ENCODE measurements at places on chromosomes 11 and 22.
A peak's percentile ranks its signal among the peaks of the same experiment; 100 is the strongest.

GRCh38 chr11:57735619-57736298, 5.5 kb upstream of the SELENOH start:
- DNase-seq = no peak

DNA sequence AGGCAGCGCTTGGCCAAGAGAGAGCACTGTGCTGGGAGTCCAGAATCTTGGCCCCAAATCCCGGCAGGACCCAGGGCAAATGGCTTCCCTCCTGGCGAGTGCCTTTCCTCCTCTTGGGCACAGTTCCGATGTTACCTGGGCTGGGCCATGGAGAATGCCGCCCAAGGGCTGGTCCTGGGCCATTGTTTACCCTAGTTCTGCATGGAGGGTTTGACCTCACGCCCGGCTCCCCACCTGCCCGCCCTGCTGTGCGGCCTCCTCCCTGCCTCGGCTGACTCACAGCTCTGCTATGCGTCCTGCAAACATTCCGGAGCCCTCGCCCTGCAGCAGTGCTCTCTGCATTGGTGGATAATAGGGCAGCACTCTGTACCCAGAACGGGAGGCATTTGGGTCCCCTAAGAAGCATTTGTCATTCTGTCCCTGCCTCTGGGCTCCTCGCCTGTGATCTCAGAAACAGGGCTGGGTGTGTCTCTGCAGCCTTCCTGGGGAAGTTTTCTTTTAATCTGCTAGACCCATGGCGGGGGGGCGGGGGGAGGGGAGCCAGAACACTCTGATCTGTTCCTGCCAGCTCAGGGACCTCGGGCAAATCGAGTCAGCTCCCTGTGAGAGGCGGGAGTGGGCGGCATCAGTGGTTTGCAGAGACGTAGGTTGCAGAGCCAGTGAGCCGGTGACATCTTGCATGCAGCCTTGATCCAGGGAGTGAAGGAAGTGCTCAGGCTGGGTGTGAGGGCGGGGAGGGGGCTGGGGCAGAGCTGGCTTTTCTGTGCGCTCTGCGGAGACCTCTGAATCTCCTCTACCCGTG, 32.9 kb upstream of the SMIM38 start:
- peak; percentile 52 for DNase-seq

DNA sequence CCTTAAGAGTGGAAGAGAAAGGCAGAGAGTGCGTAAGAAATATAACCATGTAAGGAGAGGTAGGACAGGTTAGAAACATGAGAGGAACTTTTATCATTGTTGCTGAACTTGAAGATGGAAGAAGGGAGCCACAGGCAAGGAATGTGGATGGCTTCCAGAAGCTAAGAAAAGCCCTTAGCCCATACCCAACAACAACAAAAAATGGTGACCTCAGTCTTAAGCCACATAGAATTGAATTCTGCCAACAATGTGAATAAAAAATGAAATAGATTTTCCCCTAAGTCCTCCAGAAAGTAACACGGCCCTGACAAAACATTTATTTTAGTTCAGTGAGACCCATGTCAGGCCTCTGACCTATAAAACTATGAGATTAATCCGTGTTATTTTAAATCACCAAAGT, 767.3 kb downstream of the FAM181B start:
- no peak for DNase-seq

DNA sequence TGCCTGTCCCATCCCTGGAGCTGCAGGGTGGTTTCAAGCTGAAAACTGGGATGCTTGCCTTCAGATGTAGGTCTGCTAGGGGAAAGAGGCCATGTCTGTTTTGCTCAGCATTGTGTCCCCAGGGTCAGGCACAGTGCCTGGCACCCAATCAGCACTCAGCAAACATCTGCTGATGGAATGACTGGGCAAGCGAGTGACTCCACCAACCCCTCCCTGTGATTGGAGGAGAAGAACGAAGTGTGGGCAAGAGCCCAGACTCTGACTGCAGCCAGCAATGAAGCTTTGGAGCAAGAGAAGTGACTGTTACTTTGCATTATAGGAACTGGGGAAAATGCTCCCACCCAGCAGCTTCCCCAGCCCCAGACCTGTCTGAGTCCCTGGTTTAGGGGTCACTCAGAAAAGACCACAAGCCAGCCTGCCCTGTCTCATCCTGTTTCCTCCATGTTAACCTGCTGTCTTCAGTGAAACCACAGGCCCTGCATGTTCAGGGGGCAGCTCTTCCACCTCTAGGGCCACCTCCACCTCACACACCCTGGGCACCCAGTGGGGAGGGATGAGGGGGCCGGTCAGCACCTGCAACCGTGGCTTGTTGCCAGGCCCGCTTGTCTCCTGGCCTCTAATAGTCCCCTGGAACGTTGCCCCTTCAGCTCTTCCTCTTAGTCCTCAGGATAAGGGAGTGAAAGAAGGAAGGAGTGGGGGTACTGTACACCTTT, 147.4 kb downstream of the TRIM29 start:
- DNase-seq = no peak

DNA sequence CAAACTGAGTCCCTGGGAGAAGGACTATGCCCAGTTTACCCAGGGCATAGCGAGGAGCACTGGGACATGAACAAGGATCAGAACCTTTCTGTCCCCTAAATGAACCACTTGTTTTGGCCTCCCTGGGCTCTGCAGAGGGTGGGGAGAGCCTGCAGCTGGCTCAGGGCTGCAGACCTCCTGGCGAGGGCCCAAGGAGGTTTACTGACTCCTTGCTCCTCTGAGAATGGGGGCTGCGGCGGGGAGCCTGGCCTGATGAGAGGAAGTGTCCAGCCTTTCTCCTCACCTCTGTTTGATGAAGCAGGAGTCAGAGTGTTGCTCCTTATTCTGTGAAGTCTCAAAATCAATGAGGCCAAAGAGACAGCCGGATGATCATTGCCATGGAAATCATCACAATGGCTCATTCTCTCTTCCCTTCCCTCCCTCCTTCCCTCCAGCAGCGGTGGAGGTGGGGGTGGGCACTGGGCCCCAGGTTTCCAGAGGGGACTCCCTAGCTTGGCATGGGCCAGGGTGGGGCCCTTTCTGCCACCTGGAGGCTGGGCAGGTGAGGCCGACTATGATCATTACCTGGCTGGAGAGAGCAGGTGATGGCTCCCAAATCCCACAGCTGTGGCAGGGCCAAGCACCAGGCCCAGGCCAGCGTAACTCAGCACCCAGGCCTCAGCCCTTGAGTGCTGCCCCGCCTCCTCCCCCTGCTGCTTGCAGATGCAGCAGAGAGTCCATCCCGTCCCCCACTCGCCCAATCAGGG, 169.7 kb downstream of the CEP164 start:
- DNase-seq = no peak

DNA sequence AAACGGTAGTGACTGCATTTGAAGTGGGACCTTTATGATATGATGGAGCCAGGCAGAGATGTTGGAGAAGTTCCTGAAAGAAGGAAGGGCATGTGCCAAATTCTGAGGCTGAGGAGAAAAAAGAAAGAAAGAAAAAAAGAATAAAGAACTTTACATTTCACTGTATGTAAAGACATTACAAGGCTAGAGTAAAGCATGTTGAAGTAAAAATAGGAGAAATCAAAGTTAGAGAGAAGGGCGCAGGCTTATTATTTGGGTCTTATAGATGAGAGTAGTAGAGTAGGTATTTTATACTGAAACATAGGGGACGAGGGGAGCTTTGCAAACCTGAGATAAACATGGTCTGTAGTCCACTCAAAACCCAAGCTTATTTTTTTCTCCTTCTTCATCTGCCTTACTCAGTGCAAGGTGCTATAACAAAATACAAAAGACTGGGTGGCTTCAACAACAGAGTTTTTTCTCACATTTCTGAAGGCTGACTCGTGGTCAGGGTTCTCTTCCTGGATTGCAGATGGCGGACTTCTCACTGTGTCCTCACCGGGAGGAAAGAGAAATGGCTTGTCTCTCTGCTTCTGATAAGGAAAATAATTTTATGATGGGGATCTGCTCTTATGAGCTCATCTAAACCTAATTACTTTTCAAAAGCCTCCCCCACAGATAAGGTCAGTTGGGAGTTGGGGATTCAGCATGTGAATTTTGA, 2.7 kb downstream of the HBG1 start:
- peak; percentile 37 for DNase-seq

- no peak for DNase-seq
Measured at GRCh38 chr11:115674937-115675544, 170.8 kb upstream of the CADM1 start.

- DNase-seq = no peak
Measured at GRCh38 chr22:35656284-35656752, 8.1 kb downstream of the APOL6 start.

GRCh38 chr22:47039356-47039755, 276.9 kb downstream of the TBC1D22A start:
- DNase-seq = no peak

GRCh38 chr11:80831374-80831773, 1390.5 kb upstream of the TENM4 start:
- no peak for DNase-seq

GRCh38 chr22:27331526-27332281, 469.9 kb downstream of the MN1 start:
- DNase-seq = peak; percentile 32

DNA sequence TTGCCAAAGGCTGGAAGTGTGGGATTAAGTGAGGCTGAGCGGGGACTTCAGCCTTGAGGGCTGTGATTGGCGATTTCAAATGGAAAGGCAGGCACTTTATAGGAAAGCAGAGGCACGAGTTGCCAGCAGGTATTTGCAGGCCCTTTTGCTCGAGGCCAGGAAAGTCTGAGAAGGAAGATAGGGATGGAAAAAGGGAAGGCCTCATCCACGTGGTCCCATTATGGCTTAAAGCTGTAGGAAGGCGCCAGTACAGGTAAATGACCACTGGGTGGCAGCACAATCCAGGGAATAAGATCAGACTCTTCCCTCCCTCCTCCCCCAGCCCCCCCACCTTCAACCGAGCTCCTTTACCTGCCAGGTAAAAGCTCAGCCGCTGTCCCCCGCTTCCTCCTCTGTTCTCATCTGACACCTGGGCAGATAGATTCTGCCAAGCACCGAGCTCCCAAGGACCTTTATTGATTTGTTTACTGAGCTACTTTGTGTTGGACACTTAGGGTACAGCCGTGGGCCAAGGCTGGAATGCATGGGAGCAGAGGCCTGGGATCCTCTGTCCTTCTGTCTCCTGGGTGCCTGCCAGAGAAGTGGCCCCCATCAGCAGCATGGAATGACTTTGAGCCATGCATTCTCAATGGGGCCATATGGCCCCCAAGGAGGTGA, 7.5 kb downstream of the P2RX3 start:
- DNase-seq = peak; percentile 77

DNA sequence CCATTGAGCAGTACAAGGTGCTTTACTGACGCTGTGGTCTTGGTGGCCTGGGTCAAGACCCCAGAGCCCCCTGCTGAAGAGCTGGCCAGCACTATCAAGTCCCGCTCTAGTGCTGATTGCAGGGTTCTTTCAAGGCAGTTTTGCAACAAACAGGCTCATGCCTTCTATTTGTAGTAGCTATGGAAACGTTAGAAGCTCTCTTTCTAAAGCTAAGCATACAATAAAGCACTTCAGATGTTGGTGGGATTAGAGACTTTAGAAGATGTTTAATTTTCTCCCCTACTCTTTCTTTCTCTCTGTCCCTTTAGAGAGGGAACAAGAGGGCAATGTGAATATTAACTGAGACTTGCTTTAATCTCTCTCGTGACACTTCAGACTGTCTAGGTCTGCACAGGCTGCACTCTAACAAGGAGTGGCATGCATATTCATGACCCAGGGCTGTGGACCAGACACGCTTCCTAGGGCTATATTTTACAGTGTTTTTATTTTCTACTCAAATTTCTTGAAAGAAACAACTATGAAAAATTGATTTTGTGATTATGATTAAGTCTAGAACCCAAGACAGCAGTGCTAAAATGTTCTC, 138.6 kb downstream of the WNT7B start:
- DNase-seq = no peak

DNA sequence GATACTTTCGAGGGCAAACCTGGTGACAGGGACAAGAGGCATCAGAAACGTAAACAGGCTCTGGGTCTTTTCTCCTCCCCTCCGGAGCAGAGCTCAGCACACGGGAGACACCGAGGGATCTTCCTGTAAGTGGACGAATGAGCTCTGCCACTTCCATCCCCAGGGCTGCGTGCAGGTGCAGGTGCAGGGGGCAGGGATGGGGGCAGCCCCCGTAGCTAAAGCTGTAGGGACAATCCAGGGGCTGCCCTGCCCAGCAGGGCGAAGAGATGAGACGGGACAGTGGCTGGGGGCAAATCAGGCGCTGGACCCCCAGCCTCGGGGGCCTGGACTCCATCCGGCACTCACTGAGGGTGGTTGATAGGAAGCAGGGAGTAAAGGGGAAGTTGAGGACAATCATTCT, 505.4 kb downstream of the BRD1 start:
- DNase-seq = no peak

GRCh38 chr22:34917239-34917638, 148.7 kb upstream of the ISX start:
- DNase-seq = no peak

DNA sequence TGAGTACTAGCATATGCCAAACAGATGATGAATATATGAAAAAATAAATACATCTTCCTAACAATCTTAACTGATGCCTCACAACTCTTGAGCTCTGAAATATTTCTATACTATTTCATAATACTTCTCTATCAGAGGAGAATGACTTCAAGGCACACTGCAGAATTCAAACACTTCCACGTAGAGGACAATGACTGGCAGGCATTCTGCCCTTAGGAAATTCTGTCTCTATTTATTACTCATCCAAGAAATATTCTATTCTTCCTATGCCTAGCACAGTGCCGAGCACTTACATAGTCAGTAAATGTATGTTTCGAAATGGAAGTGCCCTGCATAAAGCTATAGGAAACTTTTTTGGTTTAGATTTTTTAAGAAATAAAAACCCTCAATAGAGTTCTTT, 809.1 kb downstream of the DLG2 start:
- DNase-seq = no peak

DNA sequence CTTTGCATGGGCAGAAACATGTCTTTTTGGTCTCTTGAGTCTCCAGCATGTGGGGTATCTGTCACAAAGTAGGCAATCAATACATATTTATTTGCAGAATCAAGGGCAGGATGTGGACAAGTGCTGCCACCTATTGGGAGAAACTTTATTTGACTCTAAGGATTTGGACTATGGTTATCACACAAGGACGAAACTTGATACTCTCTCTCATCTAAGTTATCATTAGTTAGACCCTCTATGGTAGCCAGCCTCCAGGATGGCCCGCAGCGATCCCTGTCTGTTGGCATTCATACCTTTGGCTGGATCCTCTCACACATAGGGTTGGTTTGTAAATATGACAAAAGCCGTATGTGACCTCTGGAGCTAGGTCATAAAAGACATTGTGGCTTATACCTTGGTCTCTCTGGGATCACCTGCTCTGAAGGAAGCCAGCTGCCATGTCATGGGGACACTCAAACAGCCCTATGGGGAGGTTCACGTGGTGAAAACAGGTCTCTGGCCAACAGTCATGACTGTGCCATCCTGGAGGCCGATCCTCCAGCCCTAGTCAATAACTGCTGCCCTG, 1.1 kb upstream of the FBXO7 start:
- DNase-seq = peak; percentile 46

GRCh38 chr11:122209619-122210366, 93.8 kb upstream of the BLID start:
- DNase-seq = no peak

GRCh38 chr11:126861796-126862459, 138.6 kb downstream of the KIRREL3 start:
- DNase-seq = no peak

- no peak for DNase-seq
Measured at GRCh38 chr22:43389227-43389836, 22.5 kb upstream of the MPPED1 start.

- DNase-seq = no peak
Measured at GRCh38 chr11:20050551-20051333, 109.5 kb downstream of the DBX1 start.

- no peak for DNase-seq
Measured at GRCh38 chr11:9573775-9574621, 528 bp downstream of the WEE1 start.
